Amniotic epithelial cell (primary cell): ENCODE measurements at places on chromosomes 11 and 22.

- DNase-seq, result peak; percentile 16
Observed at GRCh38 chr22:38432264-38432663, 22.7 kb downstream of the KCNJ4 start.

GRCh38 chr11:19631712-19632498, 80.7 kb upstream of the NAV2 start:
- peak; percentile 56 for DNase-seq

DNA sequence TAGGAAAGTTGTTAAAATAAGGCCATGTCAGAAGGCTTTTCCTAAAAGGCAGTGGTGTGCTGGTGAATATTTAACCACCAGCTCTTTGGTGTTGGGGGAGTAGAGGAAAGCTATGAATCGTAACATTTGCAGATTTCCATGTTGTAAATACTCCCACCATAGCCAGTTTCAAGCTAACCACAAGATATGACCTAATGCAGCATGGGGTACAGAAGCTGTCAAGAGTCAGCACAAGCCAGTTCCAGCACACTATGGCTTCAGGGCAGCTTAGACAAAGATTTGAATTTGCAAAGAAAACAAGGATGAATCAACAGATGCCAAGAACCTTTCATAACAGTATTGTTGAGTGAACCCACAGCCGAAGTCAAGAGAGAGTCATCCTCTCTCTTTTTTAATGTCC, 40.0 kb downstream of the COMMD9 start:
- DNase-seq, result peak; percentile 99

GRCh38 chr11:129814244-129815014, 1.2 kb upstream of the TMEM45B start:
- DNase-seq, result no peak

- DNase-seq, result no peak
Observed at GRCh38 chr11:119845756-119846155, 116.8 kb upstream of the NECTIN1 start.

- no peak for DNase-seq
Observed at GRCh38 chr22:21718499-21718898, 17.1 kb downstream of the YPEL1 start.

- no peak for DNase-seq
Observed at GRCh38 chr11:113277907-113278306, 36.5 kb upstream of the TTC12 start.

GRCh38 chr11:76339221-76339620, 41.7 kb downstream of the THAP12 start:
- peak; percentile 10 for DNase-seq

DNA sequence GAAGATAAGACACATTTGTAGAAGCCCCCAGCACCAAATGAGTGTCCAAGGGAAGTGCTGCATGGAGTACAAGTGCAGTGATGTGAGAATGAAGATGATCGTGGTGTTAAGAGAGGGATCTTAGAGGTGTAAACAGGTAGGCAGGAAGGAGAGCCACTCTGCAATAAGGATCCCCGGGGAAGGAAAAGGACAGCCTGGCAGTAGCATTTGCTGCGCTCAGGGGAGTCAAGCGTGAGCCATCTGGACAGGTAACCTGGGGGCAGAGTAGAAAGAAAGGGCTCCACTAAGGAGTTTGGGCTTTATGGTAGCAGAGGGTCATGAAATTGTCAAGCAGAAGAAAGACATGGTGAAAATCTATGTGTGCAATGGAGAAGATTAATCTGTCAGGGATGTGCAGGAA, 587.2 kb downstream of the BUD13 start:
- DNase-seq, result no peak

DNA sequence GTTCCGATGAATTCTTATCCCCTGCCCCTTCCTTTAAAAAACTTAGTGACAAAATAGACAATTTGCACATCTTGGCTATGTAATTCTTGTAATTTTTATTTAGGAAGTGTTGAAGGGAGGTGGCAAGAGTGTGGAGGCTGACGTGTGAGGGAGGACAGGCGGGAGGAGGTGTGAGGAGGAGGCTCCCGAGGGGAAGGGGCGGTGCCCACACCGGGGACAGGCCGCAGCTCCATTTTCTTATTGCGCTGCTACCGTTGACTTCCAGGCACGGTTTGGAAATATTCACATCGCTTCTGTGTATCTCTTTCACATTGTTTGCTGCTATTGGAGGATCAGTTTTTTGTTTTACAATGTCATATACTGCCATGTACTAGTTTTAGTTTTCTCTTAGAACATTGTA, 12.0 kb downstream of the CCND1 start:
- DNase-seq, result no peak

- no peak for DNase-seq
Observed at GRCh38 chr11:67286621-67287333, 2.3 kb upstream of the ANKRD13D start.

DNA sequence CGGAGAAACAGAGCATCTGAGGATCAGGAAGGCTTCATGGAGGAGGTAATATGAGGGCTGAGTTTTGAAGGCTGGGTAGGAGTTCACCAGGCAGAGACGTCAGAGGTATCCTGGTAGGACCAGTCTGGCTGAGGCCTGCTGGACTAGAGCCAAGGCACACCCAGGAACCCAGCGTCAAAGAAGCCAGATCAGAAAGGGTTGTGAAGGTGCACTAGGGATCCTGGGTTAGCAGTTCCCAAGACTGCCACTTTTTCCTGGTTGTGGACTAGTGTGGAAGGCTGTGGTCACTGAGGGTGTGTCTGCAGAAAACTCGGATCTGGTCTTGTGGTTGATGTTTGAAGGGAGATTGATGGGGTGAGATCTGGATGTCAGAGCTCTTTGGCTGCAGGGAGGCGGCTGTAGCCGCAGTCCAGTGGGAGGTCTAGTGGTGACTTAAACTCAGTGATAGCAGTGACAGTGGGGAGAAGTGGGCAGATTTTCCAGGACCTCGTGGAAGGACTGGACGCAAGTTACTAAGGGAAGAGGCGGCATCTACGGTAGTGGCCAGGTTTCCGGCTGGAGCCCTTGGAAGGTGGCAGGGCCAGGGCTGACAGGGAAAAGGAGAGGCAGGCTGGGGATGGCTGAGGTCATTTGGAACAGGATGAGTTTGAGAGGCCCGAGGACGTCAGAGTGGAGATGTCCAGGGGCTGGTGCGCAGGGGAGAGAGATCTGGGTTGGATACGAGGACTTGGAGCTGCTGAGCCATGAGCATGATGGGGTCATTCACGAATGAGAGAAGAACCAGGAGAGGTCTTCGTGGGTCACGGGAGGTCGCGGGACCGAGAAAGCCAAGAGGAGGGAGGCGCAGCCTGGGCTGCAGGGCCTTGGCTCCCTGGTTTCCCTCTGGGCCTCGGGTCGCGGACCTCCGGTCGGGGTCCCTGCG, 10.9 kb downstream of the RELA start:
- peak; percentile 70 for DNase-seq

DNA sequence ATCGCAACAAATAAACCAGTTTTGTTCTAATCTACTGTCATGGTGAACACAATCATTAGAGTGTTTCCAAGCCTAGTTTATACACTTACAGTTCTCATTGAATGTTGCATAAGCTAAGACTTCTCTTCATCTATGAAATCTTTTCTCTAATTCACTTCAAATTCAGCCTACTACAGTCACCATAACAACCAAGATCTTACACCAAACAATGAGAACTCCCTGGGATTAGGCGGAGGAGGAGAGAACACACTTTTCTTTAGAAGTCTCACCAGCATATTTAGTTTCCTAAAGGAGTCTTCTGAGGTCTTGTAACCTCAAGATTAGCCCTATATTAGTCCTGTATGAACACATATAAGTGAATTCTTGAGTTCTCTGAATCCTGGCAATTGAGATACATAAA, 1889.7 kb downstream of the LRRC4C start:
- DNase-seq, result no peak

- no peak for DNase-seq
Observed at GRCh38 chr11:118673361-118674081, 5.9 kb downstream of the TREH start.

GRCh38 chr11:93570759-93571413, 27.7 kb upstream of the SMCO4 start:
- DNase-seq, result peak; percentile 74

DNA sequence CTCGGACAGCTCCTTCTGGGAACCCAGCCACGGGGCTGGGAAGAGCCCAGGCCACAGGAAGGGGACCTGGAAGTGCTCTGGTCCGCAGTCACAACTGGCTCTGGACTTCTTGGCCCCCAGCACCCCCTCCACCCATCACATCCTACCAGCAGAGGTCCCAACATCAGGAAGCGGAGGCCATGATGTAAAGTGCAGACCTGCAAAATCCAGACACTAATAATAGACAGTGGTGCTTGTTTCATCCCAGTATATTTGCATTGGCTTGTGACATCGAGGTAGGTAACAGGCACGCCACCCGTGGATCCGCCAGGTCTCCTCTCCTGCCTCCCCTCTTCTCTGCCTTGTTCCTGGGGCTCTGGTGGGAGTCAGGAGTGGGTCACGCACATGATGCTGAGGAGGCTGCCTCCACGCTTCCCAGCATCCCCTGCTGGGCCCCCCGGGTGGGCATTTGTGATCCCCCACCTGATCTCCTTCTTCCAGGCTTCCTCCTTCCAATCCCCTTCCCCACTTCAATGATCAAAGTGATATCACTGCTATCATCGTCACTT, 1454.0 kb downstream of the BRD1 start:
- DNase-seq, result no peak

- DNase-seq, result no peak
Observed at GRCh38 chr11:48029681-48030290, 49.4 kb downstream of the PTPRJ start.

- no peak for DNase-seq
Observed at GRCh38 chr22:29204455-29205183, 1.1 kb upstream of the EMID1 start.

DNA sequence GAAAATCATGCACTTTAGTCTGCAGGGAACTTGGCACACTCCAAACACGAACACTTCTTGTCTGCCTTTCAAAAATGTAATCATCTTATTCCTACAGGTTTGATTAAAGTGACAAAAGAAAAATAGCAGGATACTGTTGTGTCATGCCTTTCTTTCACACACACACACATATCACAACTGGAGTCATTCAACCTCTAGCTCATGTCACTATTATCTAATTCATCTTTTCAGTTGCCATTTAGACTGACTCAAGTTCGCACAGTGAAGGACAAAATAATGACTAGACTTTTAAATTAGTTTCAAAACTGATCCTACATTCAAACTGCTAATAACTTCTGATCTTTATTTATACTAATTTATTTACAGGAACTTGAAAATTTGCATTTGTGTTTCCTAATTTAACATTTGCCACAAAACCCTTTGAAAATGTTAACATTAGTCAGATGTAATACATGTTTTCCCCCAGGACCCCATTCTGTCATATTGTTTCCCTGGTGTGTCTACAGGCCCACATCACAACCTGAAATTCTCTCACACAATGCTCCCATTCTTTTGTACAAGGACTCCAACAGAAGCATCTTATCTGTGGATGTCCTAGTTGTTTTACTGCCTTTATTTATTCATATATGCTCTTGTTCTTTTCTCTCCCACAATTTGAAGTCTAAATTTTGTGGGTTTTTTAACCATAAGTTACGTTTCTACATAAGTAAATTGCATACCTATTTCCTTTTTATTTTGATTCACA, 171.1 kb downstream of the GRIA4 start:
- DNase-seq, result no peak

DNA sequence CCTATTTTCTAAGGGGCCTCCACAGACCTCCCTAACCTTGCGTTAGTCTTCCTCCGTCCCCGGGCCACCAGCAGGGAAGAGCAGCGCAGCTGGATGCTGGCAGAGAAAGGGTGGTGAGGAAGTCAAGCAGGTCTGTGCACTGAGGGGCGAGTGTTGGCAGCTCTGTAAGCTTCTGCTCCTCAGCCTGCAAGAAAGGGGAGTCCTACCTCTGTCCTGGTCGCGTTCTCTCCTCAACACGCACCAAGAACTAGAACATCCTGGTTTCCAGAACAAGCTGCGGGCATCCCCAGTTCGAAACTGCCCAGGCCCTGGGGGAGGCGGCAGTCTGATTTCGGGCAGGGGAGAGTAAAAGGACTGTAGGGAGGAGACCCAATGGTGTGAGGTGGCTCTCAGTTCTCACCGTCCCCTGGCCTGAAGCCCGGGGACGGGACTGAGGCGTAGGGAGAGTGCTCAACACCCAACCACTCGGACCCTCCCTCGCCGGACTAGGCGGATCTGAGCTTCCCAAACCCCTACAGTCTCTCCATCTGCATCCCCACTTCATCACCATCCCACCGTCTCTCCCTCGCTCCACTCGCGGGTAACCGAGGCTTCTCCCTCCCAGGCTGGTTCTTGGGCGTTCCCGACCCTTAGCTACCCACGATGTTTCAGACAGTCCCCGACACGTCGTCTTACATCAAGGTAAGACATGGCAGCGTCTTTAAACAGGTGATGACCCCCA, 7.7 kb upstream of the FLI1 start:
- DNase-seq, result no peak

- peak; percentile 70 for DNase-seq
Observed at GRCh38 chr11:75527938-75528735, 2.4 kb upstream of the GDPD5 start.

DNA sequence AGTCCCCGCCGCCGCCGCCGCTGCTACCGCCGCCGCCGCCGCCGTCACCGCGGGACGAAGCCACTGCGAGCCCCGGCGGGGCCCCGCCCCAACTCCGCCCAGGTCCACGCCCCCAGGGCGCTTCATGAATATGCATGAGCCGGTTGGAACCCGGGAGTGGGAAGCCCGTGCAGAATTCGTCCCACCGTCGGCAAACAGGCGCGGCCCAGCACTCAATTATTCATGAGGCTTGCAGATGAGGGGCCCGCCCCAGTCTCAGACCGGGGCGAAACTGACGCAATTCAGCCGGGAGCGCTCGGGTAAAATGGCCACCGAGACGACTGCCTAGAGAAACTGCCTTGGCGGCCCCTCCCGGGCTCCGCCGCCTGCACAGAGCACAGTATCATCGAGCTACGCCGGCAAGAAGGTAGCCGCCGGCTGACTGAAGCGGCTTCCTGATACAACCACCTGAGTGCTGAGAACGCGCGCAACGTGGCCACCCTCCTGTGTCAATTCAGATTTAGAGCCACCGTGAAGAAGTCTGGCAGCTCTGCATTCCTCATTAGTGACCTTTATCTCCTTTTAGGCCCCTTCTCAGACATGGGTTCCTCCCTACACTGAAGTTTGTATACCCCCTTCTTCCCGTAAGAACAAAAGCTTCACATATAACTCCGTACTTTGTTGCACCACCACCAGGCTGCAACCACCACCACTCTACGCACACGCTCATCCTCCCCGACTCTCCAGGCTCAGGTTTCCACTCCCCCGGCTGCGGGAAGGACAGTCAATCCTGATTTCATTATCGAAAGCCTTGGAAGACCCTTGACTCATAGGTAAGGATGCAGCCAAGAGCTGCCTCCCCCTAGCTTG, at the start of gene TNKS1BP1:
Gene TNKS1BP1 (minus strand): TSS at position 67 of the 849 bp plus-strand sequence. CDS start 3,067 bp downstream, outside the sequence.
- DNase-seq, result peak; percentile 98

- DNase-seq, result no peak
Observed at GRCh38 chr11:75371949-75372876, 20.8 kb upstream of the ARRB1 start.

DNA sequence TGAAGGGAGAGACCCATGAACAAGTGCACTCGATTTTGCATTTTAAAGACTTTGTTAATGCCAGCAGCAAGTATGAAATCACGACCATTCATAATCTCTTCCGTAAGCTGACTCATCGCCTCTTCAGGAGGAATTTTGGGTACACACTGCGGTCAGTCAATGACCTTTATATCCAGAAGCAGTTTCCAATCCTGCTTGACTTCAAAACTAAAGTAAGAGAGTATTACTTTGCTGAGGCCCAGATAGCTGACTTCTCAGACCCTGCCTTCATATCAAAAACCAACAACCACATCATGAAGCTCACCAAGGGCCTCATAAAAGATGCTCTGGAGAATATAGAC, 5.9 kb downstream of the SERPIND1 start:
- DNase-seq, result peak; percentile 88

GRCh38 chr11:64804346-64805210, 1.6 kb upstream of the MAP4K2 start:
- no peak for DNase-seq

- DNase-seq, result no peak
Observed at GRCh38 chr22:47450876-47451475, 688.5 kb downstream of the TBC1D22A start.
